NCI-H1092 (cell line): ENCODE measurements at places on chromosomes 1 and 21.

DNA sequence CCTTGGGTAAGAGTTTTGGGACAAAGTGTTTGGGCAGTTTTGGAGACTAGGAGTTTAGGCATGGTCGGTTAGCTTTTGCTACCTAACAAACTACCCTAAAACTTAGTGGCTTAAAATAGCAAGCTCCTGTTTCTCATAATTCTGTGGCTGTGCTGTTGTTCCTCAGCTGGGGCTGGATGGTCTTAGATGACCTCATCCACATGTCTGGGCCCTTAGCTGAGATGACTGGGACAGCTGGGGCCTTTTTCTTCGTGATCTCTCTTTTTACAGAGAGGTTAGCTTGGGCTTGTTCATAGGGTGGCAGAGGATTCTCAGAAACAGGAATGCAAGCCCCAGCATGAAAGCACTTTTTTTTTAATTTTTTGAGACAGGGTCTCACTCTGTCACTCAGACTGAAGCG is 6.6 kb downstream of the ATP1A4 start:
- no peak for DNase-seq

- DNase-seq: no peak
Measured at GRCh38 chr1:90709535-90709934, 7.6 kb downstream of the BARHL2 start.

- no peak for DNase-seq
Measured at GRCh38 chr1:197081117-197081753, 14.2 kb upstream of the F13B start.

- DNase-seq: no peak
Measured at GRCh38 chr1:37817481-37817880, 9.5 kb upstream of the YRDC start.

GRCh38 chr1:110340207-110340468 is 961 bp downstream of the RBM15 start:
- no peak for DNase-seq

DNA sequence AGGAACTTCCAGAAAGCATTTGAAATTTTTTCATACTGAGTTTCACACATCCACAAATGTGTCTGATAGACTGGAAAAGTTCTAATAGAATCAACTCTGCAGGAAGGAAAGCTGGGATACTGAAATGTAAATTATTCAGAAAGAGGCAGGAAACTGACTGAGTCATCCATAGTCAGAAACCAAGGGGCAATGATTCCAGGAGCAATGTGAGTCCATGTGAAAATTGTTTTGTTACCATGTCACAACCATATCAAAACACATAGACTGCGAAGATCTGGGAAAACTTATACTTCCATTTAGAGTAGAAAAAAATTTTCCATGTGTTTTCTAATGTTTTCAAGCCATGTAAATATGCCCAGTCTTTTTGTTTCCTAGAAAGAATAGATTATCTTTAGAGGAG is 142.3 kb upstream of the TMPRSS15 start:
- no peak for DNase-seq

GRCh38 chr1:99474350-99474893 is 171.5 kb upstream of the PALMD start:
- no peak for DNase-seq

DNA sequence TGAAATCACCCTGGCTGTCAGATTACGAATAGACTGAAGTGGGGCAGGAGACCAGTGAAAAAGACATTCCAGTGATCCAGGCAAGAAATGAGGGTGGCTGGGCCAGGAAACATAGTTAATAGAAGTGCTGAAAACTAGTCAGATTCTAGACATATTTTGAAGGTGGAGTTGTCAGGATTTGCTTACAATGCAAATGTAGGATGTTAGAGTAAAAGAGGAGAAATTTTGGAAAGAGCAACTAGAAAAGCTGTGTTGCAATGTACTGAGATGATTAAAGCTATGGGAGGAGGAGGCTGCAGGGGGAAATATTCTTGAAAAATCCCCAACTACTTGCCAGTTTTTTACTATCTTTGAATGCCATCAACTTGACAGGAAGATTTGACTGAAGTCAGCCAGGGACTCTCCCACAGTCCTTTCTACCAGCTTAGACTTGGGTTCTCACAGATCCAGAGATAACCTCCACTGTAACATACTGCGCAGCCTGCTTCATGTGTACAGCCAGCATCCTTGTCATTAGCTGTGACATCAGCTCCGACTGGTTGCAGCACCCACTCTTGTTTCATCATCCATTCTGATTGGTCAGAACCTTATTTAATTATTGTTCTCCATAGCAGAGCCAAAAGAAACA is 109.7 kb downstream of the TSEN15 start:
- no peak for DNase-seq

DNA sequence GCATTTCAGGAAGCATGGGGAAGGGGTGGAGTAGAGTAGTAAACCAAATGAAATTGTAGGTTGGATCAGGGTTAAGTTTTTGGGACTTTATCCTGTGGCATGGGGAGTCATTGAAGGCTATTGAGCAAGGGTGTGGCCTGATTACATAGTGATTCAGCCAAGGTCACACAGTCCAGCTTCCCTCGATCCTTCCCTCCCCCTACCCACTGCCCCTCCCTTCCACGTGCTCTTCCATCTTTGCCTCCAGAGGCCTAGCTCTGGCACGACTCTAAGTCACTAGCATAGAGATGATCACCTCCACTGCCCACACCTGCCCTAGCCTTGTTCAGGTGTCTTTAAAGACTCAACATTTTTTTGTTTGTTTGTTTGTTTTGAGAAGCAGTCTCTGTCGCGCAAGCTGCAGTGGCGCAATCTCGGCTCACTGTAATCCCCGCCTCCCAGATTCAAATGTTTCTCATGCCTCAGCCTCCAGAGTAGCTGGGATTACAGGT is 37.2 kb upstream of the SLC9A1 start:
- DNase-seq: no peak

GRCh38 chr1:35284852-35285251 is 16.3 kb downstream of the ZMYM4 start:
- DNase-seq: no peak

- DNase-seq: no peak
Measured at GRCh38 chr1:17251246-17251645, 2.3 kb downstream of the PADI3 start.

DNA sequence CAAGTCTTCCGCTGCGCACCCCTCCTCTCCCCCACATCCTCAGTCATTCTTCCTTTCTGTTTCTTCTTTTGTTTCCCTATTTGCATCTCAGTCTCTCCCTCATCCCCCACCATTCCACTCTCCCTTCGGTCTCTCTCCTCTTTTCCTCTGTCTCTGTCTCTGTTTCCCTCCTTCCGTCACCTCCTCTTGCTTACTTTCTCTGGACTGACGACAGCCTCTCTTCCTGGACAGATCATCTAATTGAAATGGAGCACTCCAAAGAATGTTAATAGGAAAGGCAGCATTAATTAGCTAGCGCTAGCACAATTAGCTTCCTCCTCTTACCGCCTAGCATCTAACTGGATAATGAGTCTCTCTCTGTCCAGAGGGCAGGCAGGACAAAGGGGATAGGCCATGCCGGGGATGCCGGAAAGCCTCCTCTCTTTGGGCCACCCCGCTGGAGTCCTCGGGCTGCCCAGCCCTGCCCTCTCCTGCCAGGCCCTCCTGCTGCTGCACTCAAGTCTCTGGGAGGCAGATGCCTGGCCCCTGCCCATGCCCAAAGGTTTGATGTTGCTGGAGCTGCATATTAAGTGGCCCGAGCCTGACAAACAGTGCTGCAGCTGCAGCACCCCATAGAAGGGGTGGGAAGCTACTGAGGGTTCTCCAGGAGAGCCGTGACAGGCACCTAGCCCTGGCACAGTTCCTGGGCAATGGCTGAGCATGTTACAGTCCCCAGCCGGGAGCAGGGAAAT is 20.8 kb downstream of the DISP3 start:
- peak; percentile 77 for DNase-seq

GRCh38 chr1:115753830-115754229 is 14.7 kb downstream of the CASQ2 start:
- DNase-seq: no peak

DNA sequence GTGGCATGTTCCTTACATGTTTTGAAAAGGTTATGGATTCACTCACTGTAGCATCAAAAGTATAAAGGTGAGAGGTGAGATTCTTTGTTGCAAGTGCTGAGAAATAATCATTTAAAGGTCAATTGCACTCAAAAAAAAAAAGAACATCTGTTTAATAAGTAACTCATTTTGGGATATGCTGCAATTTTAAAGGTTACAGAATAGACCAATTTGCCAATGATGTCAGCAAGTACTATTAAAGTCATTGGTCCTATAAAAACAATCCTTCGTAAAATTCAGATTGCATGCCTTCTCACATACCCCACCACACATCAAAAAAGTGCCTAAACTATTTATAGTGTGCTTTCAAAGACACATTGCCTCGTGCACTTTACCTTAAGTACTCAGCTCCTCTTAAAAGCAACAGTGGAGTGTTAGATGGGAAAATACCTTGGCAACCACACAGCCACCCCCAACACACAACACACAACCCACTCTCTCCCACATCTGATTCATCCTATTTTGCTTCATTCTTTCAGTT is 218.2 kb upstream of the ADGRL2 start:
- no peak for DNase-seq

DNA sequence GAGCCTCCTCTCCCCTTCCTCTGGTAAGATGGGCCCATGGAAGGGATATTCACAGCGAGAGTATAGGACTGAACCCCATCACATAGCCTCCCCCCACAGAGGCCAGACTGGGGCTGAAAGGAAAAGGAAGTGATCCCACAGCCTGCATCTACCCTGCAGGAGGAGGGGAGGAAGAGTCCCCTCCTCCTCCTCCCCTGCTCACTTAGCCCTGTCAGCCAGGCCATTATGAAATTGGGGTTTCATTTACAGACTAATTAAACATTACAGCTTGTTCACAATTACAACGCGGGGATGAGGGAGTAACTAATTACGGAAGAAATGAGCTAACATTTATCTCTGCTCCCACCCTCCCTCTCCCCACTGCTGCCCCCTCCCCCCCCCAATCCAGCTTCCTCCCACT is 25.4 kb downstream of the DMAP1 start:
- DNase-seq: no peak

DNA sequence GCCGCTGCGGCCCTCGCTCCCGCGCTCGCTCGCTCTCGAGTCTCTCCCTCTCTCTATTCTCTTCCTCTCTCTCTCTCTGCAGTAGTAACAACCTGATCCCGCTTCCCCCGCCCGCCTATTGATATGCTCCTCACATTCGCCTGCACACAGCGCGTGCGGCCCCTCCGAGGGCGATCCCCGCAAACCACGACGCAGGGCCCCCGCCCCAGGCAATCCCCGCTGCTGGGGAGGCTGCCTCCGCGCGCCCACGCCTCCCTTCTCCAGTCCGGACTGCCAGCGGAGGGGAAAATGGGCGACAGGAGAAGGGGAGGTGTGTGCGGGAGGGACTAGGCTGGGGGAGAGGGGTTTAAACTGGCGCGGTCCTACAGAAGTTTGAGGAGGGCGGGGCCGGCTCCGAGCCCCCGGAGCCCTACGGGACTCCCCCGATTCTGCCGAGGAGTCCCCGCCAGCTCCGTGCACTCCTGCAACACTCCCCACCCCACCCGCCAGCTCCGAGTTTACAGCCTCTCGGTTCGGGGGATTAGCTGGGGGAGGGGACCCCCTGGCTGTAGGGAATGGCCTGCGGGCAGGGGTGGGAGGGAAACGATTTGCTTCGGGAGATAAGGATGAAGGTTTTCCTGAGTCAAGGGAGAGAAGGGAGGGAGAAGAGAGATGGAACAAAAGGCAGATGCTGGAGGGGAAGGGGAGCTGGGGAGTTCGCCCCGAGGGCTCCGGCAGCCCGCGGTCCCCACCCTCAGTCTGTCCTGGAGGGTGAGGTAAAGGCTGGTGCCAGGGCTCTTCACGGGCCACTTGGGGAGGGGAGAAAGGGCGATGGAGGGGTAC is 66.6 kb downstream of the SYT2 start:
- DNase-seq: no peak

DNA sequence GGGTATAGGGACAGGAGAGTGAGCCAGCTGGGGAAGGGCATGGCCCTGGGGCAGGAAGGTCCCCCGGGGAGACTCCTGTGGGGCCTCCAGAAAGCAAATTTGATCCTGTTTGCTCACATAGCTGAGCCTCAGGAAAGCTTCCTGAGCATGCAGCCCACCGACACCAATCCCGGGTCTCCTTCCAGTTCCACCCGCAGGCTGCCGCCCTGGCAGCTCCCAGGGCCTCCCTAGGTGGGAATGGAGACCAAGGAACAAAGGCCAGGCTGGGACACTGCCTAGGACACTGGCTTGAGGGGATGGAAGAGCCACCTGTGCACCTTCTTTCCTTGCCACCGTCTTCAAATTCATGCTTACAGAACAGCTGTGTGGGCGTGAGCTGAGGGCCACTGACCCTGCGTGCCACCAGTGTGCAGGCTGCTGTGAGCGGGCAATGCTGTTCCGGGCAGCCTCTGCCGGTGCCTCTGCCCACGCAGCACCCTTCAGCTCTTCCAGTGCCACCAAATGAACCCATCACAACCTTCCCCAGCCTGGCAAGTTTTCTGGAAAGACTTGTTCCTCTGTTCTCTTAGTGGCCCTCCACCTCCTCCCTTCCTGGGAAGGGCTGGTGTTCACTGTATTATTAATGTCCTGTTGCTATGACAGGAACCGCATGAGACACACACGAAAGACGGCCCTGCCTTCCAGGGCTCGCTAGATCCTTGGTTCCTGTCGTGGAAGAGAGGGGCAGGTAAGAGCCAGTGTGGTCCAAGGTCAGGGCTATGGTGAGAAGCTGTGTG is 53.6 kb downstream of the ACBD3 start:
- DNase-seq: no peak

GRCh38 chr1:241225741-241226140 is 131.3 kb downstream of the RGS7 start:
- peak; percentile 32 for DNase-seq

GRCh38 chr21:45833414-45833813 is 148.2 kb upstream of the COL6A1 start:
- no peak for DNase-seq

GRCh38 chr1:229993060-229993459 is 74.0 kb upstream of the GALNT2 start:
- no peak for DNase-seq

DNA sequence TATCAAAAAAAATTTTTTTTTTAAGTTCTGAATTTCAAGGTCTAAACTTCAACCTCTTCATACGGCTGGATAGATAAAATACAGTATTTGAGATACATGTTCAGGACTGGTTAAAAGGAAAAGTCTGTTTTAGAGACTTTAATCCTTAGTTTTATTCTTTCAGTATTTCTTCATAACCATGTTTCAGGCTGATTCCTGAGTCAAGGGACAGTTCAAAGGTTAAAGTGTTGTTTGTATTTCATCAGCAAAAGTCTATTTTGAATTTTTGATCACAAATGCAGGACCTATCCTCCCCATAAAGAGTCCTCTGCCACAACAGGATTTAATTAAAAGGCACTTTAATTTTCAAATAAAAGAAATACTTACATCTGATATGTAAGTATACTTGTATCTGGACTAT is 53.5 kb downstream of the SELENOF start:
- no peak for DNase-seq
